ENCODE measurements at places on chromosomes 4 and X.

- peak; percentile 95 for DNase-seq
These were observed 646 bp upstream of the FAM3A start for GRCh38 chrX:154516656-154517100.

DNA sequence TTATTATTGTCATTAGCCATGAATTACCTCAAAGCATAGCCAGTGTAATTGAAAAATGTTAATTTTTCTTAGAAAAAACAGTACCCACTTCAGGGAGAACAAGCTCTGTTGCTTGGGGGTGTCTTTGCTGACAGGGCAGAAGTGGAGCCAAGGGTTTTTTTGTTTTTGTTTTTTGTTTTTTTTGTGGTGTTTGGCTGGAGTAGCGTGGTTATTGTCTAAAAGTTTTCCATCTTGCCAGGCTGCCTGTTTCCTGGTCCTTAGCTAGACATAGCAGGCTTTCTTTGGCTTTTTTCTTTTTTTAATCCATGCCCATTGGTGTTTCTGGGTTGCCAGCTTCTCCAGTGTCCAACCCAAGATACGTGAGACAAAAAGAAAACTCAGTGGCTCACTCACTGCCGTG is 61.5 kb downstream of the CASP3 start:
- DNase-seq = no peak

DNA sequence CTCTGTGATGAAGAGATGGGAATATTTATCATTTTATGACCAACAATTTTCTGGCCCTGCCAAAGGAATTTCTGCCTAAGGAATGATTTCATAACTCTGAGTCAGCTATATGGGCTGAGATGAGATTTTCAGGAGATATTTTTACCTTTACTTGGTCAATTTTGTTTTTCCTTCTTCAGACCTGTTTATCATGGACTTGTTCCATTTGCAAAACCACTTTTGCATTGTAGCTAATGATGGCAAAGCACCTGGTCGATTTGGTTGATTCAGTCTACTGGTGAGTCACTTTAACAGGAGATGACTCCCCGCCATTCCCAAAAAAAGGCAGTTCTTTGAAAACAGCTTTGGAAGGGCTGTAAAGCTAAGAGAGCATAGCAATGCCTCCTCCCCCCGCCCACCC is 53.3 kb downstream of the TEX13A start:
- DNase-seq = peak; percentile 0

DNA sequence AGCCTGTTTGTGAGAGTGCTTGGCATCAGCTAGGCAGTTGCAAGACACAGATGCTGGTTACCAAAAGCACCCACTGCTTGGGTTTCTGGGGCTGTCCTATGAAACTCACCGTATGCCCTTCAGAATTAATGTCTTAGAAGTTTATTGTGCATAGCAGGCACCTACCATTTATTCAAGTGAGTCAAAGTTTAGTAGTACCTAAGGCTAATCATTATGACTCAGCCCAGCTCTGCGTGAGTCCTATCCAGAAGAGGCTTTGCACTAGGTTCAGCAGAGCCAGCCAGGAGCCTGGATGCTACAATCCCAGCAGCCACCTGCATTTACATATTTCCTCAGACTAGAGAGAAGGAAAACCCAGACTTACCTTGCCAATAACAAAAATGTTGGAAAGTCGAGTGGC is 4.2 kb downstream of the RPS4X start:
- peak; percentile 63 for DNase-seq

GRCh38 chrX:53642337-53642736 is 44.2 kb downstream of the HUWE1 start:
- no peak for DNase-seq

GRCh38 chrX:10769195-10769594 is 148.8 kb upstream of the MID1 start:
- DNase-seq = peak; percentile 35

- no peak for DNase-seq
These were observed 2.9 kb downstream of the HPGDS start for GRCh38 chr4:94339779-94340178.

GRCh38 chrX:123959281-123960063 is 2.0 kb upstream of the STAG2 start:
- peak; percentile 19 for DNase-seq

DNA sequence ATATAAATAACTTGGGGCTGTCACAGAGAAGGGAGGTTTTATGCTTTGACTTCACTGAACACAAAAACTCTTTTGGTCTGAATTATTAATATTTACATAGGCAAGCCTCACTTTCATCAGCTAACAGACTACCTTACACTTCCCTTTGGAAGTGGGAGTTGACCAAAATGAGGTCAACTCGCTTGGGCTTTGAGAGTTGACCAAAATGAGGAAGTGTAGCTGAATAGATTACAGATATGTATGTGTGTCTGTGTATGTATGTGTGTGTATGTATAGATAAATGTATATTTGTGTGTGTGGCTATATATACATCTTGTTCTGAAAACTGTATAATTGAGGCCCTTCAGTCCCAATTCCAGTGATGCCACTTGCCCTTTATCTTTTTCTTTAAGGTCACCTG is 113.3 kb upstream of the IL13RA1 start:
- DNase-seq = no peak

GRCh38 chrX:20414762-20415445 is 148.2 kb upstream of the RPS6KA3 start:
- DNase-seq = peak; percentile 74

- peak; percentile 90 for DNase-seq
These were observed 62.3 kb downstream of the AGTR2 start for GRCh38 chrX:116232833-116233232.

GRCh38 chrX:70434914-70435586 is 9.6 kb upstream of the DLG3 start:
- DNase-seq = no peak

DNA sequence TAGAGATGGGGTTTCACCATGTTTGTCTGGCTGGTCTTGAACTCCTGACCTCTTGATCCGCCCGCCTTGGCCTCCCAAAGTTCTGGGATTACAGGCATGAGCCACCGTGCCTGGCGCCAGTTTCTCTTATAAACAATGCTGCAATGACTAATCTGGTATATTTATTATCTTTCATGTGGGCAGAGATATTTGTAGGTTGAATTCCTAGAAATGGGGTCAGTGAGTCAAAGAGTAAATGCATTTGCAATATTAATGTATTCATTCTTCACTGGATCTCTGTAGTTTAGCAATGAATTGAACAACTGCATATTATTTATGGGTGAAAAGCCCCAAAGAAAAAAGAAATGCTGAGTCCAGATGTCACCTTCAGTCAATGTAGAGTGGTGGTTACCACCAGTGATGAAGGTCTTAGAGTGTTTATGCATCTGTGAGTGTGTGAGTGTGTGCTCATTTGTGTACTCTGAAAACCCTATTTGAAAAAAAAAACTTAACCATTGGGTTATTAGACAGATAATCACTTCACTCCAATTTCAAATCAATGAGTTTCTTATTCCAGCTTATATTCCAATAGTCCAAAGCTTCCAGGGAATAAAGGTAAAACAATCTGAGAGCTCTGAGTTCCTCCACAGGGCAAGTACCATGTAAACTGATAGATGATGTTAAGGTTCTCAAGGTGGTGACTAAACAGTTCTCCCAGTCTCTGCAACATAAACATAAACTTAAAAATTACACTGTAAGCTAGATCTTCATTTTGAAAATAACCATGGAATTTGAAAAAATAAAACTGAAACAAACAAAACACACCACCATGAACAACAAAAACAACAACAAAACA is 22.6 kb upstream of the CD38 start:
- peak; percentile 97 for DNase-seq

DNA sequence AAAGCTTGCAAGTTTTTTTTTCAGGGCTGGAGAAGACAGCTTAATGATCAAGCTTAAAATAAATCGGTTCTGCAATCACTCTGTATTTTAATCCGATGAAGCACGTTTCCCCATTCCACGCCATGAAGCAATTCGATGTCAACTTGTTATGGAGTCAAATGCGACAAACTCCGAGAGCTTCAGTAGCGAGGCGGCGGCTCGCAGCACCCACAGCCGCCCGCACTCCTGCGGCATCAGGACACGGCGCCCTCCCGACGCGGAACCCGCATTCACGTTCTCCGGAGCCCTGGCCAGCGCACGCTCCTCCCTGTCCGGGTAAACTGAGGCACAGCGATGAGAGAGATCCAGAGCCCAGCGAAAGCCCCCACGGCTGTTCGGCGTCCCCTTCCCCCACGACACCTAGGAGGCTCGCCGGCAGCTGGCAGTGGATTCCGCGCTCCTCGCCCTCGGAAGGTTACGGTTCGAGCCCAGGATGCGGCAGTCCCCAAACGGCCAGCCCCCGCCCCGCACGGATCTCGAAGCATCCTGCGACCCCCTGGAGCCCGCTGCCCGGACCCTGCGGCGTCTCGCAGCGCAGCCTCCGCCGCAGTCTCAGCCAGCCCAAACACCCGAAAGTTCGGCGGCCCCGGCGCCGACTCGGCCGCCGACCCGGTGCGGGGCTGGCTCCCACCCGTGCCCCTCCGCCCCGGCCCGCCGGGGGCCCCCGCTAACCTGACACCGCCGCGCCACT is 507 bp downstream of the MFAP3L start:
- no peak for DNase-seq

GRCh38 chr4:15901998-15902397 is 36.5 kb downstream of the FGFBP1 start:
- DNase-seq = no peak

DNA sequence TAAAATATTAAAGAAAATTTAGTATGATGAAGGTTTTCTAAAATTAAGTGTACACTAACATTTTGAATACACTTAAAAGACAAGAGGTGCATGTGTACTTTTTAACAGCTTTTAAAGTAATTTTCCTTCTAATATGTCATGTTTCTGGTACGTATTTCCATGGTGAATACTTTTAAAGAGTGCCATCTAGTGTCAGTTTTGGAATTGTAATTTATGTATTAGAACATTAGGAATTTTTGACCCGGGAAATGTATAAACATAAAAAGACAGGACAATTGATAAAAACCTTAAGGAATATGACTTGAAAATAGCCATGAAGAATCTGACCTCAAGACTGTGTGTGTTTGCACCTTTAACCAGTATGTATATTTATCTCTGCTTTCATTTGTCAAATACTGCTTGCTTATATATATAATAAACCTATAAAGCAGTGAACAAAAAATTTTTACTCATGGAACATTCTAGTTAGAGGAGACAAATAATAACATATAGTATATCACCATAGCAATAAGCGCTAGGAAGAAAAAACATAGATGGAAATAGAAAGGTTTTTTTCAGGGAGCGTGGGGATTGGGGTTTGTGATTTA is 7.2 kb downstream of the GSTCD start:
- peak; percentile 39 for DNase-seq

DNA sequence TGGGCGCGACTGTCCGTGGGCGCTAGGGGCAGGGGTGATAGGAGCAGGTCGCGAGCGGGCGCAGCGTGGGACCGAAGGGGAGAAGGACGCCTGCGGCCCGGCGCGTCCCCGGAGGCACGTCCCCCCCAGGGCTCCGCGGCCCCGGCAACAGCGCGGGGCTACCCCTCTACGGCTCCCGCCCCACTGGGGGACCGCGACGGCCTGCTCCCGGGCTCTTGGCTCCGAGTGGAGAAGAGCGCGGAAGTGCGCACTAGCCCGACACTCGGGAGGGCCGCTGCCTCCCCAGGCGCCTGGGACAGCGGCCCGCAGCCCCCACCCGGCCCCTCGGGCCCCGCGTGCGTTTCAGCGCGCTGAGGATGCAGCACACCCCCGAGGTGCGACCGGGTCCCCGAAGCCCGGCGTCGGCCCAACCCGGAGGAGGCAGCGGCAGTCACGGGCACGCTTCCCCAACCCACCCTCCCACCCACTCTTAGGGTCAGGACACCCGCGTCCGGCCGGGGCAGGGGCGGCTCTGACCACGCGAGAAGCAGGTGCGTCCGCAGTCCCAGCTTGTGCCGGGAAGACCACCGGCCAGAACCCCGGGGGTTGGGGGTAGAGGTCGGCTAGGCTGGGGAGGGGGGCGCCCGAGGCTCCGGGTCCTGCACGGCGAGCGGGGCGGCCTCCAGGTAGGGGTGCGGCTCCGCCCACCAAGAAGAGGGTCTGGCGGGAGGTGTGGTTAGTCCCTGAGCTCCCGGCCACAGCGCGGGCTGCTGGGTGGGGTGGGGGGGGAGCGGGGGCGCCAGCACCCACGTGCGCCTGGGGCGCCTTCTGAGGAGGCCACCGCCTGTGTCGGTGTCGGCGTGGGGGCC is 18.5 kb upstream of the NAT8L start:
- DNase-seq = no peak

DNA sequence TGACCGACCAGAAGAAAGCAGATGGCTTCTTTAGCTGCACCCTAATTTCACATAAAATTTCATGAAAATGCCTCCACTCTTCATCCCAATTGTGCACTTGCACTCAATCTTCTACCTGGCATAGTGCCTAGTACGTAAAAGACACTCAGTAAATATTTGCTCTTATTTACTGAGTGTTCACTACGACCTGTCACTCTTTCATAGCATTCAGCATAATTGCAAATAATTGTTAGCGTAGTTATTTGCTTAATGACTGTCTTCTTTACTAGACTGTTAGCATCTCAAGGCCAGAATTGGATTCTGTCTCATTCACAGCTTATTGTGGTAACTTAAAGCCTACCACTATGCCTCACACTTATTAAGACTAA is 130.2 kb downstream of the ENOX2 start:
- DNase-seq = no peak

GRCh38 chr4:155434366-155434765 is 57.6 kb upstream of the MAP9 start:
- no peak for DNase-seq

GRCh38 chr4:67522851-67523671 is 22.2 kb downstream of the CENPC start:
- peak; percentile 92 for DNase-seq

DNA sequence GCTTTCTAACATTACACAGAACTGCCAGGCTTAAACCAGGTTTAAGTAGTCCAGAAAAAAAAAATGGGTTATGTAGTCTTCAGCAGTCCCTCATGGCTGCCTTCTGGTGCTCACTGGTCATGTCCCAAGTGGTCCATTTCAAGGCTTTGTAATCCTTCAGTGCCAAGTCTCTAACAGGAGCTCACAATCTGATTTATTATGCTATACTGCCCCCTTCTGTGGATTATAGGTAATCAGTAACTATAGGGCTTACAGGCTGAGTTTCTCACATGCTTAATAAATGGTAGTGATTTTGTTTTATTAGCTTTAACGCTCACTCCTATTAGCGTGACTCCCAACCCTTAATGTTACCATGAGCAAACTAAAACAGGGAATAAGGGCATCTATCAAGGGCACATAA is 92.5 kb upstream of the EDA2R start:
- no peak for DNase-seq

DNA sequence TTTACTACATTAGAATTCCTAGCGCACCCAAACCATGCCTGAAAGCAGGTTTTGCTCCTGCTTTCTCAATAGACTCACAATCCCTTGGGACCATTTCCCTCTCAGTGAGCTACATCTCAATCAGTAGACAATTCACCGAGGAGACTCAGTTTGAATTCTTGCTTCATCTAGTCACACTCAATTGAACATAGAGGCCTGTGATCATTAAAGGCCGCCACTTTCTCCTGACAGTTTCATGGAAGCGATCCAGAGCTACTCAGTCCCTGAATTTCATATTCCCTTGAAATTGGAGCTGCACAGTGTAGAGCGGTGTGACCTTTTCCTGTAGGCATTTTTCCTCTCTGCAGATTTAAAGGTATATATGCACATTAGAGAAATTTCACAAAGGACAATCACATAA is 193.9 kb upstream of the SPOCK3 start:
- DNase-seq = no peak

- no peak for DNase-seq
These were observed 430 bp downstream of the TRIML1 start for GRCh38 chr4:188139671-188140070.

Measured in amniotic epithelial cell (primary cell).